ENCODE measurements at places on chromosomes 2 and 18.

DNA sequence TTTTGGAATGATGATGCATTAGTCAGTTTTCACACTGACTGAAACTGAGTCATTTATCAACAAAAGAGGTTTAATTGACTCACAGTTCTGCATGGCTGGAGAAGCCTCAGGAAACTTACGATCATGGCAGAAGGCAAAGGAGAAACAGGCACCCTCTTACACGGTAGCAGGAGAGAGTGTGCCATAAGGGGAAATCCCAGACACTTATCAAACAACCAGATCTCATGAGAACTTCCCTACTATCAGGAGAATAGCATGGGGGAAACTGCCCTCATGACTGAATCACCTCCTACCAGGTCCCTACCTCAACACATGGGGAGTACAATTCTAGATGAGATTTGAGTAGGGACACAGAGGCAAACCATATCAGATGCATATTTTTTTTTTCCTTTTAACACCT lies 504.5 kb upstream of the VRK2 start:
- DNase-seq = no peak

- DNase-seq = no peak
These were observed 38.3 kb downstream of the APLF start for GRCh38 chr2:68505603-68506159.

DNA sequence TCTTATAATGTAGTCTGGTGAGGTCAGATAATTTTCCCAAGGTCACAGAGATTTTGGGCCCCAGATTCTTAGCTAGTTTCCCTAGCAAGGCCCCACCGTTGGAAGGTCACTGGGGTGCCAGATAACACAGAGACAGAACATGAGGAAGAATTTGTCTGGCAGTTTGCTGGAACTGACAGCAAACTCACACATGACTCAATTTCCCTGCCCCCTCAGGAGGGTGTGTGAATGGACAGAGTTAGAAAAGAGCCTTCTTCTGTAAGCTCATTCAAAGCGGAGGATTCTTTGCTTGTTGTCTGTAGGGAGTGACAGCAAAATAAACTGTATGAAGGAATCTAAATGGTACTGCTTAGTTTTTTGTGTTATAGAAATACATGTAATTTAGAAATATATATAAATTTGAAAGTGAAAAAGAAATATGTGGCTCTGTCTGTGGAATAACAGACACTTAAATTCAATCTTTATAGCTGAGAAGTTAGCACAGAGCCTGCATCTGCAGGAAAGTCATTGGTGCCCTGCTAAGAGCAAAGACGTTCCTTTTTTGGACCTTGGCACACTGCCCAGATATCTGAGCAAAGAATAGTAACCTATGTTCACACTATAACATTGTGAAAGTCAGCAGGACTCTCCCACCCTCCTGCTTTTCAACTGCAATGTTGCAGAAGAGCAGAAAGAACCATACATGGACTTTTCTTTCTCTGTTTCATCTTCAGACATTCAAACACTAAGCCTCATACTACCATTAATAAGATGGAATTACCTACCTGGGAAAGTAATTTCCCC lies 2.1 kb downstream of the MDH1 start:
- DNase-seq = no peak

DNA sequence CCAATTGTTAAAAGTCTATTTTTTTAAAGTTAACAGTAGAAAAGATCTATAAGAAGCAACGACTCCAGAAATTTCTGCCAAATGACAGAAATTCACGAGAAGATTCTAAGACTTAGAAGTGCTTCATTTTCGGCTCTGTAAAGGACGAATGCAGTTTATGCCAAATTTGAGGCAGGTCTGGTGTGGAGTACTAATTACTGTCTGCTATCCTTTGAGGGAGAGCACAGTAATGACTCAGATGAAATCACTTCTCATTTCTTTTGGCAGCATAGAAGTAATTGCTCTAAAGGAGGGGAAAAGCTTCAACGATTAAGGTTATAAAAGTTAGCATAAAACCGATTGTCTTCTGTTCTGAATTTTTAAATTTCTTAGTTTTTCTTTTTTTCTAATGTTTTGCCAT lies 11.4 kb downstream of the G6PC2 start:
- DNase-seq = no peak

GRCh38 chr2:29425866-29426265 lies 310.7 kb downstream of the CLIP4 start:
- no peak for DNase-seq

DNA sequence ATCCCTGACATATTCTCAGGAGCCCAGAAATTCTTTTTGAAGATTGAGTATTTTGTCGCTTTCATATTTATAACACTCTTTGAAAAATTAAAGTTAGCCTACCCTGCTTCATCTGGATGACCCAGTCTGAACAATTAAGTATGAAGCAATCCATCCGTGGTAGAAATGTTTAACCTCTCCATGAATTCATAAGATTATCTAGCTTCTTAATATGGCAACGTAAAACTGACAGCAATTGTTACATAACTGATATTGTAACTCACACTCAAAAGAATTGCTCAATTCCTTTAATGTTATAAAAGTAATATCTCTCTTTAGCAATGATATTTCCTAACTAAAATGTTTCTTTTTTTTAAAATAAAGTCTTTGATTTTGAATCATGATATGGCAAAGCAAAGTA lies 7.2 kb upstream of the ABCA12 start:
- no peak for DNase-seq

DNA sequence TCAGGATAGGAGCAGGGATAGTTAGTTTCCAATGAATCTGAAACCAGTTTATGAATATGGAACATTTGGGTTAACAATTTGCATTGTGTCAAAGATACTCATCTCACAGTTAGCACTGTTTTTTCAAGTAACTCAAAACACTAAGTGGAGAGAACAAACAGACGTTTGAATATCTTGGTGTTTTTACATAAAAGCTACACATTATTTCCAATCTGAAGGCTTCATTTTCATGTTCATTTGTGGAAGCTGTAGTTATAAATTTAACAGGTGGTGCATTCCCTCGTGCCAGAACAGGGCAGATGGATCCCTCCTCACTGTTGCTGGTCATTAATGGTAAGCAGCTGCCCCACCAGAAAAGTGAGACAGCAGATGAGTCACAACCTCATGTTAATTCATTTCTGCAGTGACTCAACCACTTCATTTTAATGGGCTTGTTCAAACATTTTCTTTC lies 286.9 kb downstream of the TMX3 start:
- DNase-seq = no peak

DNA sequence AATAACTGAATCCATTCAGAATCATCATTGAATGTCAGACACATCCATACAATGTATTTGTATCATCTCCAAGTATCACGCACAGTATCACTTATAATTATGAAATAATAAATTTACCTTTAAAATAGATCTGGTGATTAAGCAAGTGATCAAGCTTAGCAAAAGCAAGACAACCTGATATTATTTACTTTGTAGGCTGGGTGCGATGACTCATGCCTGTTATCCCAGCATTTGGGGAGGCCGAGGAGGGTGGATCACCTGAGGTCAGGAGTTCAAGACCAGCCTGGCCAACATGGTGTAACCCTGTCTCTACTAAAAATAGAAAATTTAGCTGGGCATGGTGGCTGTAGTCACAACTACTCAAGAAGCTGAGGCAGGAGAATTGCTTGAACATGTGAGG lies 421.0 kb upstream of the NETO1 start:
- DNase-seq = no peak

DNA sequence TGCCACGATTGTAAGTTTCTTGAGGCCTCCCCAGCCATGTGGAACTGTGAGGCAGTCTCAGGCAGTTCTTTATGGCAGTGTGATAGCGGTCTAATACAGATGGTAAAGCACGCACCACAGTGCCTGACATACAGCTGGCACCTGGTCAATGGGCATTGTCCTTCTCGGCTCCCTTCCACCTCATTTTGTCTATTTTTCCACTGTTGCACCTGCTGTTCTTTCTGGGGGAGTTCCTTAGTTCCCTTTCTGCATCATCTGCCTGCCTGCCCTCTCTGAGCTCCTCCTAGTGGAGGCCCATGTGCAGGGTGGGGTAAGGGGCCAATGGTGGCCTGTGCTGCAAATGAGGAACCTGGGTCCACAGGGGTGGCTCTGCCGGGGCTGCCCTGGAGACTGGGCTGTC lies 157.6 kb downstream of the LPIN1 start:
- no peak for DNase-seq

GRCh38 chr2:111031546-111032478 lies 88.9 kb upstream of the BCL2L11 start:
- no peak for DNase-seq

GRCh38 chr18:26551695-26552081 lies 3.3 kb upstream of the KCTD1 start:
- no peak for DNase-seq

DNA sequence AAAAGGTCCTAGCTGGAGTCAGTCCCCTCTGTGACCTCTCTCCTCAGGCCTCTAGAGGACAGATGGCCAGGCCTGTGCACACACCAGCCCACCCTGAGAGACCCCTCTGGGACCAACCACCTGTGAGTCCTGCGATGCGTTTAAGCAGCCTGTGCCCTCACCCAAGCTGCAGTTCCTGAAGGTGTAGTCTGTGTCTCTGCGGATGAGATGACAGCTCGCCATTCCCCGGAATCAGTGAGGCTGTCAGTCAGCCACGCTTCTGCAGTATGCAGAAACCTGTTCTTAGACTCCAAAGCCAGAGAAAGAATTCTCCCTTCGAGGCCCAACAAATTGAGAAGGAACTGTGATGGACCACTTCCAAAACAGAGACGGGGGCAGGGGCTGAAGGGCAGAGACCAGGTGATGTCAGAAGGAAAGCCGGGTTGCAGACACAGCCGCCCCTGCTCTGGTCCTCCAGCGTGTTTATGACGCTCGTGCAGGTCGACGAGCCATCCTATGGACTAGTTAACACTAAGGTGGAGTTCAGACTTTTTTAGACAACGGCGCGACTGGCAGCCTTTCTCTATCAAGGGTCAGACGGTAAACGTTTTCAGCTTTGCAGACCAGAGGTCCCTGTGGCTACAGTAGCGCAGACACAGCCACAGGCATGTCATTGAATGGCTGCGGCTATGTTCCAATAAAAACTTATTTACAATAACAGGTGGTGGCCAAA lies 10.2 kb downstream of the MTERF4 start:
- no peak for DNase-seq

GRCh38 chr2:170714381-170715061 lies 616 bp upstream of the SP5 start:
- peak; percentile 34 for DNase-seq

- no peak for DNase-seq
These were observed 93.8 kb upstream of the PHLPP1 start for GRCh38 chr18:62621546-62621945.

- no peak for DNase-seq
These were observed 8.6 kb downstream of the SPR start for GRCh38 chr2:72895759-72896281.

DNA sequence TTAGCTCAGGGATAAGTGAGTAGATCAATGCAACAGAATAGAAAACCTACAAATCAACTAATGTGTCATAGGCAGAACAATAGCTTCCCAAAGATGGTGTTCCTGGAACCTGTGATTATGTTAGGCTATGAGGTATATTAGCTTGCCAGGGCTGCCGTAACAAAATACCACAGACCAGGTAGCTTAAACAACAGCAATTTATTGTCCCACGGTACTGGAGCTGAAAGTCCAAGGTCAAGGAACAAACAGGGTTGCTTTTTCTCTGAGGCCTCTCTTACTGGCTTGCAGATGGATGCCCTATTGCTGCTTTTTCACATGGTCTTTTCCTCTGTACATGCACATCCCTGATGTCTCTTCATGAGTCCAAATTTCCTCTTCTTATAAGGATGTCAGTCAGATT lies 354.9 kb downstream of the TNS1 start:
- no peak for DNase-seq

GRCh38 chr18:13429016-13429415 lies 210.5 kb downstream of the LDLRAD4 start:
- no peak for DNase-seq

GRCh38 chr2:109230941-109231420 lies 102.0 kb downstream of the SH3RF3 start:
- no peak for DNase-seq

DNA sequence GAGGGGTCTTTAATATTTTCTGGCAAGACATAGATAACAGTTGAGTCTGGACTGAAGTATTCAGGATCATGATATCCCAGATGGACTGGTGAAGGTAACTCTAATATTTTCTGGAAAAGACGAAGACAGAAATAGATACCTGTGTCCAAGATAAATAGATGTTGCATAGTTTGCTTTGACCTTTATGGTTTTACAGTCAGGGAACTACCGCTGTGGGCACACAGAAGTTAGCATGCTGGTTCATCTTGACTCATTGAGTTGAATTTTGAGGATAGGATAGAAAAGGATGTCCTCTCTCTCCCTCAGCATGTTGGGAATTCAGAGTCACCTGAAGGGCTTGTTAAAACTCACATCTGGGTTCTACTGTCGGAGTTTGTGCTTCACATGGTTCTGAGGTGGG lies 20.8 kb downstream of the KCNE4 start:
- DNase-seq = no peak

- no peak for DNase-seq
These were observed 4.8 kb downstream of the CDH7 start for GRCh38 chr18:65755616-65756015.

- no peak for DNase-seq
These were observed 42.9 kb upstream of the SLC35F5 start for GRCh38 chr2:113799375-113799774.

- DNase-seq = peak; percentile 25
These were observed 19.4 kb upstream of the RNF149 start for GRCh38 chr2:101327863-101328394.

GRCh38 chr2:227933884-227934283 lies 62.5 kb downstream of the DAW1 start:
- no peak for DNase-seq
